Neuronal stem cell (in vitro differentiated cells): ENCODE measurements at places on chromosomes 1 and 21.
A peak's percentile ranks its signal among the peaks of the same experiment; 100 is the strongest.

- no peak for DNase-seq
- no peak overlapping the region for H3K27ac ChIP-seq
- no peaks in the 10 kb centered on the region for H3K4me1 ChIP-seq
- peaks cover 4% of the 10 kb centered on the region for H3K36me3 ChIP-seq
- no peaks in the 10 kb centered on the region for H3K27me3 ChIP-seq
Observed at GRCh38 chr1:161784968-161785367, 18.8 kb downstream of the ATF6 start.

GRCh38 chr1:7642781-7643529 lies 128.1 kb upstream of the VAMP3 start:
- H3K27ac ChIP-seq = no peak overlapping the region
- H3K4me3 ChIP-seq = no peak overlapping the region
- no peaks in the 10 kb centered on the region for H3K36me3 ChIP-seq
- peaks cover 2% of the 10 kb centered on the region for H3K4me1 ChIP-seq
- DNase-seq = no peak
- H3K27me3 ChIP-seq = peaks cover 24% of the 10 kb centered on the region

DNA sequence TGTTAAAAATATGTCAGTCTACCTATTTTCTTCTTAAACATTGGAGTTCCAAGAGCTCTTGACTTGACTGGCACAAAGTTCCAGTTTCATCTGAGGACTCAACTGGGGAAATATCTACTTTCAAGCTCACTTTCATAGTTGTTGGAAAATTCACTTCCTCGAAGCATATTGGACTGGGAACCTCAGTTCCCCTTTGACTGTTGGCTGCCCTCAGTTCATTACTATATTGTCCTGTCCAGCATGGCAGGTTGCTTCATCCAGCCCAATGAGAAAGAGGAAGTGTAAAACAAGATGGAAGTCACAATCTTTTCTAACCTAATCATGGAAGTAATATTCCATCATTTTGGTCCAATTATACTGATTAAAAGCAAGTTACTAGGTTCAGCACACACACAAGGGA lies 54.3 kb downstream of the ZNF697 start:
- no peak overlapping the region for H3K27ac ChIP-seq
- no peaks in the 10 kb centered on the region for H3K36me3 ChIP-seq
- H3K27me3 ChIP-seq = no peaks in the 10 kb centered on the region
- no peak for DNase-seq

DNA sequence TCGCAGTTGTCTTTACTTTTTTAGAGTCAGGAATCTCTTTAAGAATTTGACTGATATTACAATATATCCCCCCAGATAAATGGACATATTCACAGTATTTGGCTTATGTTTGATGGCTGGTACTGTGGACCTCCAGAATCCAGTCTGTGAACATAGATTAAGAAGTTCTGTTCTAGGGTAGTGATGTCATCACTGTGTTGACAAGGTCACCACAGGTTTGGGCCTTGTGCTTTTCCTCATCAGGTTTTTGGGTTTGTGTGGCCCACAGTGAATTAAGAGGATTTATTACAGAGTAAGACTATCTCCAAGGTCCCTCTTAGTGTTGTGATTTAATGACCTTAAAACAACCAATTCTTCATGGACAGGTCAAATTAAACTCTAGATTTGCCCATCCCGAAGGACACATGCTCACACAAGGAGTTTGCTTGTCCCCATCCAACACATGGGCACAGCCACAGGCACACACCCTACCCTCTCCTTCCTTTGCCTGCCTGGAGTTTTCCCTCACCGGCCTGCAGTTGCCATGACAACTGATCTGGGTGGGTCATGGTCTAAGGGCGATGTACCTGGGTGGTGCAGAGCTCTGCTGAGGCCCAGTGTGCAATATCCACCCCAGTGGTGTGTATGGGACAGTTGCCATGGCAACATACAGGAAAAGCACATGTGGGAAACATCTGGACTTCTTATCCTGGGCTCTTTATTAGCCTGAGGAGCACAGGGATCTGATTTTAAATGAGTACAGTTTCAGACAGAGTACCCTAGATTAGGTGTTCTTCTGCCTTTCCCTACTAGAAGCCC lies 98.6 kb downstream of the NAV1 start:
- H3K4me3 ChIP-seq = no peak overlapping the region
- no peaks in the 10 kb centered on the region for H3K27me3 ChIP-seq
- H3K27ac ChIP-seq = no peak overlapping the region
- peaks cover 11% of the 10 kb centered on the region for H3K4me1 ChIP-seq
- no peaks in the 10 kb centered on the region for H3K36me3 ChIP-seq

DNA sequence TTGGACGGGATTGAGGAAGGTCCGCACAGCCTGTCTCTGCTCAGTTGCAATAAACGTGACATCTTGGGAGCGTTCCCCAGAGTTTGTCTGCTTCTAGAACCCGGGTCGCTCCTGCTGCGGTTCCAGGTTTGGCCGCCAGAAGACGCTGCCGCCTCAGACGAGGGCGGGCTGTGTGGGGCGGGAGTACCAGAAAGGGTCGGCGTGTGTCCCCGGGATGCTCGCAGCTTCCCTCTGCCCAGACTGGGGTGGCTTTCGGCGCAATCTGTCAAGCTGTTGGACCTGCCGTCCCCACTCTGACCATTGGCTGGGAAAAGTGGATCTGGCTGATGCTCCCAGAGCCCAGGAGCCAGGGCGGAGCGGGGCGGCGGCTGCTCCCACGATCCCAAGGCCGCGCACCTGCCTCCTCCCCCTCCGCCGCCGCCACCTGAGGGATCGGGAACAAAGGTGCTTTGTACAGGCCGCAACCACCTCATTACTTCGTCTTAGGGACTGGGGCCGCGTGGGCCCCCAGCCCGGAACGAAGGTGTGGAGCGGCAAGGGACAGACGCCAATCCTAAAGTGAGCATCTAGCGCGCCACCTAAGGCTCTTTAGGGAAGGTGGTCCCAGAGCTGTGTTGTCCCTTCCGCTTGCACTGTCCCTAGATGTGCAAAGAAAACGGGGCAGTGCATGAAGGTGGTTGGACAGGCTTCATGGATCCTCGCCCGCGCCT lies 683 bp upstream of the EFNA4 start:
- DNase-seq = peak; percentile 73
- peaks cover 12% of the 10 kb centered on the region for H3K4me1 ChIP-seq
- H3K27ac ChIP-seq = no peak overlapping the region
- H3K4me3 ChIP-seq = peak overlapping the region; percentile 71
- H3K27me3 ChIP-seq = no peaks in the 10 kb centered on the region

DNA sequence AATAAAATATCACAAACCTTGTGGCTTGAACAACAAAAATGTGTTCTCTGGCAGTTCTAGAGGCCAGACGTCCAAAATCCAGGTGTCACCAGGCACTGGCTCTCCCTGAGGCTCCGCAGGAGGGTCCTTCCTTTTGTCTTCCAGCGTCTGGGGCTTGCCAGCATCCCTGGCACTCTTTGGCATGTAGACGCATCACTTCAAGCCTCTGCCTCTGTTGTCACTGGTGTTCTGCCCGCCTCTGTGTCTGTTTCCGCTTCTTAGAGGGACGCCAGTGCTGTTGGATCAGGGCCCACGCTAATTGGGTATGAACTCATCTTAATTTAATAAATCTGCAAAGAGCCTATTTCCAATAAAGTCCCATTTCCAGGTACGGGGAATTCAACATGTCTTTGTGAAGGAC lies 273.7 kb upstream of the C1orf174 start:
- H3K36me3 ChIP-seq = no peaks in the 10 kb centered on the region
- no peak overlapping the region for H3K4me3 ChIP-seq
- H3K4me1 ChIP-seq = no peaks in the 10 kb centered on the region
- no peaks in the 10 kb centered on the region for H3K27me3 ChIP-seq

- H3K27ac ChIP-seq = no peak overlapping the region
- H3K36me3 ChIP-seq = no peaks in the 10 kb centered on the region
- no peak overlapping the region for H3K4me3 ChIP-seq
- DNase-seq = no peak
- peaks cover 5% of the 10 kb centered on the region for H3K4me1 ChIP-seq
Observed at GRCh38 chr1:66633159-66633558, 99.2 kb downstream of the SGIP1 start.

DNA sequence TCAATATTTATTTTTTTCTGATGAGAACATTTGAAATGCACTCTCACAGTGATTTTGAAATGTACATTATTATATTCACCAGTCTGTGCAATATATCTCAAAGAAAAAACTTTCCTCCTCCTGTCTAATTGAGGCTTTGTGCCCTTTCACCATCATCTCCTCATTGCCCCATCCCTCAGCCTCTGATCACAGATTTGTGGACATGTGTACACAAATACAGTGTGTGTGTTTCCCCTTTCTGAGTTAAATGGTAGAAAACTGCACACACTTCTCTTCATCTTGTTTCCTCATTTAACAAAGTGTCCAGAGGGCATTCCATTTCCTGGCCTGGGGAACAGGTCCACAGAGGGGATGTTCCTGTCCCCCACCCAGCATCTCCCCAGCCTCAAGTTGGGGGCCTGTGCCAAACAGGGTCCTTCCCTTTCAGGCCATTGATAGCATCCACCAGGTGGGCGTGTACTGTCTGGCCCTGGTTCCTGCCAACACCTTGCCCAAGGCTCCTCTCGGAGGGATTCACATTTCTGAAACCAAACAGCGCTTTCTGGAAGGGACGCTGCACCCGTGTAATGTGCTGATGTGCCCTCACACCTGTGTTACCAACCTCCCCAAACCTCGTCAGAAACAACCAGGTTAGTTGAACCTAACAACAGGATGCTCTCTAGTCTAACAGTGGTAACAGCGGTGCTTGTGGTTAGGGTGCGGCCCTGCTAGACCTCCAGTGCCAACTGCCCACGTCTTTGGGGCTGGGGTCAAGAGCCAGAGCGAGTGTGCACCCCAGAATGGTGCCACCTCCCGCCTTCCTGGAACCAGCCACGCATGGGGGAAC lies 54.6 kb downstream of the S100B start:
- DNase-seq = no peak
- no peaks in the 10 kb centered on the region for H3K4me1 ChIP-seq
- no peaks in the 10 kb centered on the region for H3K27me3 ChIP-seq
- peaks cover 100% of the 10 kb centered on the region for H3K36me3 ChIP-seq

DNA sequence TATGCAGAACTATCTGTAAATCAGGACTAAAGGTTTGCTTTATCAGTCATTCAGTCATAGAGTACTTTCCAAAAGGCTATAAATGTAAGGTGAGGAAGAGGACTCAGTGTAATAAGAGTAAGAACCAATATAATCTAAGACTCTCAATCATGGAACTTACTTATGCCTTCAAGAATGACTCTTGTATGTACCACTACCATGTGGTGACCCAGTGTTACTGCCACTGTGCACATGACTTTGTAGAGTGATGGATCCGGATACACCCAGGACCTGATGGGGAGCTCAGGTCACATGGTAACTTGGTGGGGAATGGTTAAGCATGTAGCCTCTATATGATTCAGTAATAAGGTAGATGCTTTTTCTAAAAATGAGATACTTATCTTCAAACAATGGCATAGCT lies 2099.8 kb downstream of the MRPL39 start:
- DNase-seq = no peak
- H3K36me3 ChIP-seq = no peaks in the 10 kb centered on the region
- no peak overlapping the region for H3K27ac ChIP-seq
- no peaks in the 10 kb centered on the region for H3K4me1 ChIP-seq
- no peak overlapping the region for H3K4me3 ChIP-seq

DNA sequence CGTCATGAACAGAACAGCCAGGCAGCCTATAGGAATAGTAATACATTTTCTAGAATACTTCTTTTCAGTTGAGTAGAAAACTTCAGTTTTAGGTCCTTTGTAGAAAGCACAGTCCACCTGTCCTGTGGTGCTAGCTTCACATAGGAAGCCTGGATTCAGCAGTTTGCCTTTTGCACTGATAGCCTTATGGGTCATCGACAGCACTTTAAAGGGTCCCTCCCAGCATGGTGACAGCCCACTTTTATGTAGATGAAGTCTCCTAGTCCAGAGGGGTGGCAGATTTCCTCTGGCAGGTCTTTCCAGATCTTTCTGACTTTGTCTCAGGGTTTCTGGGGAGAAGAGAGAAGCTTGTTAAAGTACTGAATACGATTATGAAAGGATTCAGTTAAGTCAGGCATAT lies 161.4 kb upstream of the TNR start:
- H3K36me3 ChIP-seq = no peaks in the 10 kb centered on the region
- H3K4me3 ChIP-seq = no peak overlapping the region
- peaks cover 2% of the 10 kb centered on the region for H3K4me1 ChIP-seq
- no peak overlapping the region for H3K27ac ChIP-seq

DNA sequence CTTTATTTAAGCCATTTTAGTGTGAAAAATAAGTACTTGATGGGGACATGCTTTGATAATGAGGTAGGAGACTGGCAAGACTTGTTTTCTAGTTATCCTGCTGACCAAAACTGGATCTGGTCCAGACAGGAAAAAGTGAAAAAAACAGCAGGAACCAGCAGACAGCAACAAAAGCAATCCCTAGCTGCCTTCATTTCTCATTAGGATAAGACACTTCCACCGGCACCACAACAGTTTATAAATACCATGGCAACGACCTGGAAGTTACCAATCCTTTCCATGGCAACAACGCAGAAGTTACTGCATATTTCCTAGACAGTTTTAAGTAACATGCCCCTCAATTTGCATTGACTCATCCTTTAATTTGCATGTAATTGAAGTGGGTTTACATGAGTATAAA lies 993.8 kb upstream of the NCAM2 start:
- H3K36me3 ChIP-seq = no peaks in the 10 kb centered on the region
- DNase-seq = no peak
- H3K27ac ChIP-seq = no peak overlapping the region
- no peaks in the 10 kb centered on the region for H3K27me3 ChIP-seq

DNA sequence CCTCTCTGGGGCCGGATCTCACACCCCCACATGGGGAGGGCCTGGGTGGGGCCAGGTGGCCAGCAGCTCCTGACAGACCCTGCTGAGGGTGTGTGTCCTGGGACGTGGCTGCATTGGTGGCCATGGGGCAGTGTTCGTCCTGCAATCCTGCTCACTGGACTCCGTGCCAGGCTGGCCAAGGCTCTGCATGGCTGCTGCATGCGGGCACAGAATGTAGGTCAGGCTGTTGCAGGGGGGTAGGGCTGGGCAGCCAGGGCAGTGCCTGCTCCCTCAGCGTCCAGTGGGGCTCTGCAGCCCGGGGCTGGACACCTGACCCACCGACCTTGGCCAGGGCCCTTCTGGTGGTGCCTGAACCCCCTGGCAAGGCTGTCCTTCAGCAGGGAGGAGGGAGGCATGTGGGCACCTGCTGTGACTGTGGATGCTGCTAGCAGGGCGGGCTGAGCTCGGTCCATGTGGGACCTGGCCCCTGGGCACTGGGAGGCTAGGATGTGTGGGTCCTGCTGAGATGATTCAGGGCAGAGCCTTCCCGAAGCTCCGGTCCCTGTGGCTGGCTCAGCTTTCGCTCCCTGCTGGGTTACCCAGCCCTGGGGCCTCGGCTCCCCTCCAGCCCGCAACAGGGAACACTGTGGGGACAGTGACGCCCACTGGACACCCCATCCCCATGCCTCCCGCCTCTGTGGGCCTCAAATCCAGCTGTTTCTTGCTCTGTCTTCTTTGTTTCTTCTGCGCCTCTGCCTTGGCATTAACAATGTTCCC lies 14.9 kb upstream of the PLCH2 start:
- H3K27me3 ChIP-seq = no peaks in the 10 kb centered on the region
- no peak overlapping the region for H3K27ac ChIP-seq
- no peaks in the 10 kb centered on the region for H3K36me3 ChIP-seq

DNA sequence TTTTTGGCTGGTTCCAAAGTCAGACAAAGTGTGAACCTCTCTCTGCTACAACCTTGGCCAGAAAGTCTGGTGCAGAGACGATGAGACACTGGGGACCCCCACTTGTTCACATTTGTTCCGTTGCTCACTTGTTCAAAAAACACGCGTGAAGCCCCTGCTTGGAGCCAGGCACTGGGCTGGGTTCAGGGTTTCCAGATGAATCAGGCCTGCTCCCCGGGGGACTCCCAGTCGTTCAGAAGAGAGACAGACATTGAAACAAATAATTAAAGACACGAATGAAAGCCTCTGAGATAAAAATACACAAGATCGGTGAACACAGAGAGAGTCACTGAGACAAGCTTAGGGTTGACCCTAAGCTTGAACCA lies 101.5 kb upstream of the RUNX3 start:
- no peak overlapping the region for H3K4me3 ChIP-seq
- H3K36me3 ChIP-seq = no peaks in the 10 kb centered on the region
- H3K4me1 ChIP-seq = peaks cover 2% of the 10 kb centered on the region
- DNase-seq = no peak
- no peak overlapping the region for H3K27ac ChIP-seq
- H3K27me3 ChIP-seq = no peaks in the 10 kb centered on the region
